ENCODE measurements at places on chromosomes 4 and X.

DNA sequence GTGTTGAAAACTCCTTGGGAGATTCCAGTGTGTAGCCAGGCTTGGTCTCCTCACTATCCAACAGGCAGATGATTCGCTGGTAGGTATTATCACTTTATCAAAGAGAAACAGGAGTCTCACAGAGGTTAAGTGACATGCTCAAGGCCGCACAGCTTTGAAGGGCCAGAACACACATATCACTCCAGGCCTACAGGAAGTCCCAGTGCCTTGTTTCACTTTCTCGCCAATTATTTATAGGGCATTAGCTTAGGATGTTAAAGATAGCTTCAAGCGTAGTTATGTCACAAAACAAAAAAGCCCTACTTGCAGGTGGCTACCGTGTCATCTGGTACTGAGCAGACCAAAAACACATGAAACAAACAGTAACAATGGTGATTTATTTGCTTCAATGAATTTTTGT lies 13.2 kb downstream of the ATP8A1 start:
- no peak for DNase-seq

- DNase-seq: no peak
Measured at GRCh38 chrX:101040197-101040596, 11.7 kb downstream of the TRMT2B start.

DNA sequence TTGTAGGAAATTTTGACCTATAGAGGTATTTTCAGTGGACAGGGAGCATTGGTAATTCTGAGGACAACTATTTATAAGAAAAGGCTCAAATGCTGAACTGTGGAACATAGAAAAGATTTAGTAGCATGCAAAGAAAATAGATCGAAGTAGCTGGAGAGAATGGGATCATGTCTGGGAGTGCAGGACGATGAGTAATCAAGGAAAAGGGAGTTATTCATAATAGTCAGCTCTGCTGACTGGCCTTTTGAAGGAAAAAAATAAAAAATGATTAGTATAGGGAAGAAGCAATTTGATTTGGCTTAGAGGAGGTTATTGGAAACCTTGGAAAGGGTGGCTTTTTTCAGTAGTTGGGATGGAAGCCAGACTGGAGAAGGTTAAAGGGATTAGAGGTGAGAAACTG lies 22.9 kb upstream of the ANK2 start:
- no peak for DNase-seq

- no peak for DNase-seq
Measured at GRCh38 chr4:88535090-88535755, 11.6 kb upstream of the PYURF start.

DNA sequence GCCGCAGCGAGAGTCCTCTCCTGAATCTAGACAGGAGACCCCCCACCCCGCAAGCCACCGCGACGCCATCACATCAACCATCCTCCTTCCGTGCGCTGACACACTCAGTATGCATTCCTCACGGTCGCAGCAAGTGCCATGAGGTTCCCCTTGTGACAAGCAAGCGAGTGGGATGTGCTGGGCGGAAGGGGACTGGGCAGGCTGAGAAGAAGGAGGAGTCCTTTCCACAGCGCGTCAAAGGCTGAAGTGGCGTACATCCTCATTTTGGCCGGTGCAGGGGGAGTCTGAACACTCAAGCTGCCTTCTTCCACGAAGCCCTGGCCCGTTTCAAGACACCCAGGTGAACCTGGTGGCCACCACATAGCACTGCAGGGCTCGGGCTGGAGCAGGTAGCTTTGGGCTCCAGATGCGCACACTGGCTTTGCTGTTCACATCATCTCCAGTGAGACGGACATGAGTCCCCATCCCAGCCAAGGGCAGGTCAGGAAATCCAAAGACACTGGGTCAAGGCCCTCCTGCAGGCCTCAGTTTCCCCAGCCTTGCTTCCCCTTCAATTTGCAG lies 30.4 kb downstream of the CCNQ start:
- DNase-seq: no peak

DNA sequence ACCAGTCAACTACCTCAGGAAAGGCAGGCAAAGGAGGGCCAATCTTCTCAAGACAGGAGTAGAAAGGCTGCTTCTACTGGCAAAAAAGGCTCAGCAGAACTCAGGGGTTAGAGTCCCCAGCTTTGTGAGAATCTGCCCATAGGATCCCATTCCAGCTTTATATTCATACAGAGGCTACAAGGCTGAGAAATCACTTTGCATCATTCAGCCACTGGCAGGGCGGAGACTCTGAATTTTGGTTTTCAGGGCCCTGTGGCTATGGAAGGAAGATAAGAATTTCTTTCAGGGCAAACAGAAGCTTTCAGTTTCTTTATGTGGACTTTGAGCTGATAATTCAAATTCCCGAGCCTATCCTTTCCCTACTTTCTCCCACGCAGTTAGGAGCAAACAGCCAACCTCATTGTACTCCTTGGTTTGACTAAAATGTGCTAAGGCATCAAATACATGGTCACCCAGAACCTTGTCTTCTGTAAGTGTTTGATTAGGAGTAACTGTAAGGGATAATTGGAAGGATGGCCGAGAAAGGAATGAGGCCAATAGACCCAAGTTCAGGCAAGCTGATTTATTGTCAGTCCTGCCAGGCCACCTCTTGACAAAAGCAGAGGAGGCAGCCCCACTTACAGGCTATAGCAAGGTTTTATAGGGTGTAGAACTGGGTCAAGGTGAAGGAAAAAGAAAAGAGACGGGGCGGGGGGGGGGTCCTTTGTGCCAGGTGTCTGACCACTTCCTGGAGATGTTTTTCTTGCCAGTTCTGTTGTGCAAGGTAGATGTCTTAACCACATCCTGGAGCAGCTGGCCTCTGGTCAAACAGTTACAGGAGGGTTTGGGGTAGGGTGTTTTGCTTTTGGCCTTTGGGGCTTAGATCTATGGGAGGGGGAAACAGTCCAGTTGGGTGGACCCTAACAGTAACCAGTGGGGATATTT lies 165.3 kb upstream of the PPP1R2C start:
- DNase-seq: no peak
